AG09309 (cell line): ENCODE measurements at places on chromosomes 11 and 22.

- no peak for DNase-seq
These were observed 6.1 kb upstream of the STIM1 start for GRCh38 chr11:3849297-3849874.

GRCh38 chr11:127627204-127627603 is 626.6 kb upstream of the KIRREL3 start:
- DNase-seq: no peak

GRCh38 chr11:9250139-9250582 is 15.0 kb downstream of the DENND5A start:
- no peak for DNase-seq

GRCh38 chr11:68767672-68768071 is 16.4 kb upstream of the TESMIN start:
- no peak for DNase-seq

DNA sequence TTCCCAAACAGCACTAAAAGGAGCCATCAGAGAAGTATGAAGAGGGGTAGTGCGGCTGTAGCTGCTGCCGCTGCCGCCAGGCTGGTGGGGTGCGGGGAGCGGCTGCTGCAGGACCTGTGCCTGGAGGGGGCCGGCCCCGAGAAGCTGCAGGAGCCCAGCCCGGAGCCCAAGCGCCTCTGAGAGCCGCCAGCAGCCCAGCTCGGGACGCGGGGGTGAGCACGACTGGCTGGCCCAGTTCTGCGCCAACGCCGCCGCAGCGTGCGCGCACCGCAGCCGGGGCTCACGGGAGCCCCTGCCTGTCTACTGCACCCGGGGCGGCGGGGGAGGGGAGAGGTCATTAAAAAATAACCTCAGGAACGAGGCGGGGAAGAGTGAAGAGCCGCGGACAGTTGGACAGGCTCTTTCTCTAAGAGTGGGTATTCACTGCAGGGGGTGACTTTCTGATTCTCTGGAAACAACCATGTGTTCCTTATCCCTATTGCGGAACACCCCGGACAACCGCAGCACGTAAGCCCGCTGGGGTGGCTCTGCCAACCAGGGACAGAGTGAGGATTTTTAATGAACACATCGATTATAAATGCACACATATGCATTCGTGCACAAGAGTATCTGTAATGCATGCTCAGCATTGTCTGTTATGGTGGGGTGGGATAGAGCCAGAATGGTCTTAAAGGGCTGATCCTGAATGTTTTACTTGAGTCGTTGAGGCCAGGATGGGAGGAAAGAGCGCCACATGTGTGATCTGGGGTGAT is 453 bp downstream of the GAS2 start:
- DNase-seq: no peak
